ENCODE measurements at places on chromosomes 16 and 17.

GRCh38 chr17:77491921-77492445, 351.2 kb downstream of the SEC14L1 start:
- DNase-seq, result peak; percentile 60

DNA sequence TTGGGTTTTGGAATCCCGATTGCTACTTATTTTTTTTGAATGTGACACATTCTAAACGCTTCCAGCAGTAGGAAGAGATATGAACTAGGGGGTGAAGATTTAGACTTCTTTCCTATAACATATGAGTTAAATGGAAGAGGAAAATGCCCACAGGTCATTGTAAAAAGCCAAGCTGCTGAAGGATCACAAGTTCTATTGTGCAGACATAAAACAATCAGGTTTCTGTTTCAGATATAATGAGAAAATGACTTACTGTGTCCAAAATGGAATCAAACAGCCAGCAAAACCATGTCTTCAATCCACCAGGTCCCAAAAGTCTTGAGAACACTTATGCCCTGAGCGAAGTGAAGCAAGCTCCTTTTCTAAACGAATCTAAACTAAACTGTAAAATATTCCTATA, 157.0 kb upstream of the SOX9 start:
- DNase-seq, result no peak

DNA sequence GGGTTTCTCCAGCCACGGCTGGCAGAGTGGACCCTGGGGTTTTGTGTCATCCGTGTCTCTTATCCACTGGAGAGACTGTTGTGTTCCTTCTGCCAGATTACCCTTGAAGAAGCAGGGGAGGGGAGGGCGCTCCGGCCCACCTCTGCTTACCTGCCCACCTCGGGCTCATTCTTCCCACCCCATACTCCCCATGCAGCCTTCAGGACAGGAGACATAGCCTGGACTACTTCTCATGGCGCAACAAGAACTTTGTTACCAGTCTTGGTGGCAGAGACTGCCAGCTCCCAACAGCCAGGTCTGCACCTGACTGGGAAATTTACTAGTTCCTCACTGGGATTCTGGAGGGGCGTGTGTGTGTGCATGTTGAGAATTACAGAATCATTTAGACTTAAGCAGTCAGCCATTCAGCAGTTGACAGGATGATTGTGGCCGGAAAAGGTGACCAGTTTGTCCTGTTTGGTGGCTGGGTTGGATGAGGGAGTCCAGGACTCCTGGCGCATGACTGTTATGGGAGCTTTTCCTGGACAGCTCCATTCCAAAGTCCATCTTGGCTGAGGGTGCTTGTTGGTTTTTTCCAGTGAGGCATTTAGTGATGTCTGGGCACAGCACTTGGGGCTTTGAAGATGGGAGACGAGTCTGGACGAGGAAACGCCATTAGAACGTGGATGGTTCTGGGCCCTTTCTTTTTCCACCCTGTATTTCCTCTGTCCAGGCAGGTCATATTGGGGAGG, 8.7 kb downstream of the GSE1 start:
- DNase-seq, result no peak

DNA sequence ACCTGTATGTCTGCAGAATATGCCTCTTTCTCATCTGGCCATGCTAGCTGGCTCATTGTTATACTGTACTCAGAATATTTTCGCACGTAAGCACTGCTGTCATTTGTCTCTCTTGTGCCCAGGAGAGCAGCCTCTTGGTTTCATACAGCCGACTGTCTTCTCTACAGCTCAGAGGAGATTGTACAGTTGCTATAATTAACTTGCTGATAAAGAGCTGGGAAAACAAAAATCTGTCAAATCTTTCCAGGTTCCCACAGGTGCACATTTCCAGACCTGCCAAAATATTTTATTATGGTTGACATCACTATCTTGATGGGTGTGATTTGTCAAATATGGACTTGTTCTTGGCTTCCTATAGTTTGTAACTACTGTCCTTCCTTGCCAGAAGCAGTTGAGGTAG, 122.7 kb downstream of the FTO start:
- no peak for DNase-seq

- no peak for DNase-seq
These were observed 217.0 kb upstream of the CIBAR2 start for GRCh38 chr16:85329059-85329812.

DNA sequence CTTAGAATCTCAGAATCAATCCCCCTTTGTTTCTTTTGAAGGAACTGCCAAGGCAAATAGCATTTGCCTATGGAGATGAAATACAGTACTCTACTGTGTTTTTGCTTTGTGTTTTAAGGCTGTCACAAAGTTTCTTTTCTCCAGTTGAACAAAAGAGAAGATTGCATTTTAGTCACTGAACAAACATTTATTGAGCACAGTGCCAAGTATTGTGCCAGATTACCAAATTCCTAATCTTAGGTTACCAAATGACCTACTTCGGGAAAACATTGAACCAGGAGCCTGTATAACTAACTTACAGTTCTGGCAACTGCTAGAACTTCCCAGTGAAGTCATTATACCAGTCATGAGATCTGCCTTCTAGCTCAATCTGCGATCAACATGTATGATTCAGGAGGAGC, 3.0 kb upstream of the UBB start:
- no peak for DNase-seq

DNA sequence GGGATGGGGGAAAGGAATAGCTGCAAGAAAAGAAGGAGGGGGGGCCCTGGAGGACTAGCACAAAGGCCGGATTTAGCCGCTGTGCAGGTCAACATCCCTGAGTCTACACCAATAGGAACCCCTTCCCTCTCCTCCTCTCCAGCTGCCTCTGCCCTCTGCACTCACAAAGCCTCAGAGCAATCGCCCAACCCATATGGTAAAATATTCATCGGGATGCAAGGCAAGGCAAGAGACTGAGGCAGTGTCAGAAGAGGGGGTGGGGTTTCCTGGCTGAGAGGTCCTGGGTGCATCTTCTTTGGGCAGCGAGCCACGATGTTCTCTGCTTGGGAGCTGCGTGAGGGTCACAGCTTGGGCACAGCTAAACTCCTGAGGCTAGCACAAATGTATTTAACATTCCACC, 115.5 kb upstream of the NLRP1 start:
- DNase-seq, result no peak

GRCh38 chr17:72107100-72107499, 13.7 kb upstream of the SOX9 start:
- DNase-seq, result no peak

GRCh38 chr17:36740157-36740556, 138.8 kb downstream of the MRM1 start:
- DNase-seq, result no peak

GRCh38 chr16:69363281-69363717, 11.7 kb upstream of the TMED6 start:
- DNase-seq, result no peak

- DNase-seq, result no peak
These were observed 95.4 kb downstream of the CPPED1 start for GRCh38 chr16:12708266-12708665.

- no peak for DNase-seq
These were observed 3.7 kb downstream of the TEPSIN start for GRCh38 chr17:81234940-81235821.

GRCh38 chr17:61260071-61260797, 139.4 kb upstream of the TBX2 start:
- no peak for DNase-seq

- DNase-seq, result peak; percentile 84
These were observed 6.6 kb downstream of the KCNAB3 start for GRCh38 chr17:7922845-7923628.

- DNase-seq, result no peak
These were observed 571 bp upstream of the USP10 start for GRCh38 chr16:84699147-84699711.

DNA sequence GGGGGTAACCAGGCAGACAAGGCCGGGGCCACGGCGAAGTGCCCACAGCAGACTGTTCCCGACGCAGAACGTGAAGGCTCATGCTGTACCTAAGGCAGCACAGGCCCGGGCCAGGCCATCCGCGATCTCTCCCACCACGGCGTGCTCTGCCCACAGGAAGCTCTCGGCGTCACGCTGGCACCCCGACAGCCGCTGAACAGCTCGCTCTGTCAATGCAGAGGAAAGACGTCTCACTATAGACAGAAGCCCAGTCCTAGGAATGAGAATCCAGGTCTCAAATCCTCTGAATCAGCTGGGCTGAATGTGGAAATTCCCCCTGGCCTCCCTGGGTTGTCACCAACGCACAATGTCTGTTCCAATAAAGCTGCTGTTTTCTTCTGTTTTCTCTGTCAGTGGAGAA, 21.4 kb downstream of the SERPINF1 start:
- no peak for DNase-seq

- no peak for DNase-seq
These were observed 39.7 kb downstream of the PIK3R5 start for GRCh38 chr17:8925808-8926207.

GRCh38 chr16:87538160-87538559, 45.3 kb upstream of the ZCCHC14 start:
- no peak for DNase-seq

DNA sequence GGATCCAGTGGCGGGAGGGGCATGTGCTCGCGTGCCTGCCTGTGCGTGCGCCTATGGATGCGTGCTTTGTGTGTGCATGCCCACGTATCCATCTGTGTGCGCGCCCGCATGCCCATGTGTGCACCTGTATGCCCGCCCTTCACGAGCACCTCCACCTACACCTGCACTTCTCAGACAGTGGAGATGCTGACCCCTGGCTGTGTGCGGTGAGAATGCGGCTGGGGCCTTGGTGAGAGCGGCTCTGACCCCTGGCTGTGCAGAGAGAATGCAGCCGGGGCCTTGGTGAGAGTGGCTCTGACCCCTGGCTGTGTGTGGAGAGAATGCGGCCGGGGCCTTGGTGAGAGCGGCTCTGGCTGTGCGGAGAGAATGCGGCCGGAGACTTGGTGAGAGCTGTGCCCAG, 33.9 kb downstream of the AXIN1 start:
- DNase-seq, result no peak

- no peak for DNase-seq
These were observed 387.1 kb upstream of the TNRC6C start for GRCh38 chr17:77571155-77571981.

- no peak for DNase-seq
These were observed 338.7 kb upstream of the TNRC6C start for GRCh38 chr17:77619851-77620250.

DNA sequence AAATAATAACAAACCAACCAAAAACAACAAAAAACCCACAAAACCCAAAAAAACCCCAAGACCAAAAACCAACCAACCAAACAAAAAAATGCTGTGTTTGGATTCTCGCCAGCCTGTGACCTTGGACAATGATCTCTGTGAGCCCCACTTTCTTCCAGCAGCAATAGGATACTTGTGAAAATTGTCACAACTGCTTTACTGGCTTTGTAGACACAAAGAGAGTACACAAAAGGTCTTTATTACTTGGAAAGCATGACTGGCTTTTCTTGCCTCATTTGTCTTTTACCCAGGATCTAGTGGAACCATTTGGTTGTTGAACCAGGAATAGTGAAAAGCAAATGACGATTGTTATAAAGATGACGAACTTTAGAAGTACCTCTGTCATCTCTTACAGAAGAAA, 256.6 kb downstream of the UTP18 start:
- DNase-seq, result no peak

DNA sequence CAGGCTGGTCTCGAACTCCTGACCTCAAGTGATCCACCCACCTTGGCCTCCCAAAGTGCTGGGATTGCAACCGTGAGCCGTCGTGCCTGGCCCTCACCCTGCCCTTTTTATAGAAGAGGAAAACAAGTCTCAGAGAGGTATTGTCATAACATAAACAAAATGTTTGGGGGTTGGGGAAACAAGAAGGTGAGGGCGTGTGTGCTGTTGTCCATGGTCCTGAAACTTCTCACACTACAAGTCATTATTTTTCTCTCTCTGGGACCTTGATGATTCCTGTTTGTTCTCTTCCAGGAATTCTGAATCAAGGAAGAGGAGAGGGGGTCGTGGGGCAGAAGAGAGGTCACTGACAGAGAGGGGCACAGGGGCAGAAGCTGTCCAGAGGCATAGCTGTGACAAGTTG, 160.2 kb upstream of the LHX1 start:
- no peak for DNase-seq

GRCh38 chr17:70624211-70624610, 454.9 kb downstream of the KCNJ2 start:
- no peak for DNase-seq

DNA sequence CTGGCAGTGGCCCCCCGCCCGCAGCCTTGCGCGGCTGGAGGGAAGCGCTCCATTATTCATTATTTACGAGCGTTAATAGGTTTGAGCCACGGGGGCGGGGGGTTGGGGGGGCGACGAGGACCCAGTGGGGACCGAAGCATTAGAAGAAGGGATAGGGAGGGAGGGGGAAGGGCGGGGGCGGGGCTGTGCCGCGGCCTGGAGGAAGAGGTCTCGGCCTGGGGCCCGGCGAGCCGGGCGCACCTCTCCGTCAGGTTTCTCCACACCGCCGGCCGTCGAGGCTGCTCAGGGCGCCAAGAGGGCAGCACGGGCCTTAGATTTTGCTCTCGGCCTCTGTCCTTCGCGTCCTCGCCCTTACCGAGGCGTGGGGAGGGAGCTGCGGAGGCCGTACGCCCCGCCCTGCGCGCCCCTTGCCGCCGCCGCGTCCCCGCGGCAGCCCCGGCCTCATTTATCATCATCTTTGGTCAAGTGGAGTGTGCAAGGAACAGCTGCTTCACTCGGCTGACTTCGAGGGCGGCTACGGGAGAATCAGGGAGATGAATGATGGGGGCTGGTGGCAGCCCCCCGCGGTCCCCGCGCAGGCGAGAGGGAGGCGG, 54.2 kb downstream of the SREBF1 start:
- DNase-seq, result no peak

DNA sequence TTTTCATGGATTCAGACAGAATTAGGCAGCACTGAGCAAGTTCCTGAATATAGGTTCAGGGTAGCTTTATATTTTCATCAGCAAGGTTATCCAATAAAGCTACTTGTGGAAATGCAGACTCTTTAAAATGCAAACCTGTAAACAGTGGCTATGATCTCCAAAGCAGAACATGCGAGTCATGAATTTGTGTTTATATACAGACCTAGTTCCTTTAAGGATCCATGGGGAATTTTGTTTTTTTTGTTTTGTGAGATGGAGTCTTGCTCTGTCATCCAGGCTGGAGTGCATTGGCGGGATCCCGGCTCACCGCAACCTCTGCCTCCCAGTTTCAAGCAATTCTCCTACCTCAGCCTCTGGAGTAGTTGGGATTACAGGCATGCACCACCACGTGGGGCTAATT, 14.8 kb downstream of the CLEC16A start:
- no peak for DNase-seq

DNA sequence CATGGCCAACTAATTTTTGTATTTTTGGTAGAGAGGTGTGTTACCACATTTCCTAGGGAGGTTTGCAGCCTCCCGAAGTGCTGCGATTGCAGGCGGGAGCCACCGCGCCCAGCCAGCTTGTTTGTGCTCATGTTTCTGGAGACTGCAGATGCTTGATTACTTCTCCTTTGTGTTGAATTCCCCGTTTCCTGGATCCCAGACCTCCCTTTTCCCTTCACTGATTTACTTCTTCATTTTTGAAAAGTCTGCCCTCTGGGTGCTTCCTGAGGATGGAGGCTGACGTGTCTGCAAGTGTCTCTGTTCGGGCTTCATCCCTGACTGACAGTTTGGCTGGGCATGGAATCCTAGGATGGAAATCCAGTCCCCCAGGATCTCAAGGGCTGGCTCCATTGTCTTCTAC, 7.0 kb upstream of the TRIM47 start:
- DNase-seq, result no peak

Data from activated naive CD8-positive, alpha-beta T cell treated with anti-CD3 and anti-CD28 coated beads for 36 hours (primary cell).